NCI-H524 (cell line): ENCODE measurements at places on chromosomes 7 and 10.

DNA sequence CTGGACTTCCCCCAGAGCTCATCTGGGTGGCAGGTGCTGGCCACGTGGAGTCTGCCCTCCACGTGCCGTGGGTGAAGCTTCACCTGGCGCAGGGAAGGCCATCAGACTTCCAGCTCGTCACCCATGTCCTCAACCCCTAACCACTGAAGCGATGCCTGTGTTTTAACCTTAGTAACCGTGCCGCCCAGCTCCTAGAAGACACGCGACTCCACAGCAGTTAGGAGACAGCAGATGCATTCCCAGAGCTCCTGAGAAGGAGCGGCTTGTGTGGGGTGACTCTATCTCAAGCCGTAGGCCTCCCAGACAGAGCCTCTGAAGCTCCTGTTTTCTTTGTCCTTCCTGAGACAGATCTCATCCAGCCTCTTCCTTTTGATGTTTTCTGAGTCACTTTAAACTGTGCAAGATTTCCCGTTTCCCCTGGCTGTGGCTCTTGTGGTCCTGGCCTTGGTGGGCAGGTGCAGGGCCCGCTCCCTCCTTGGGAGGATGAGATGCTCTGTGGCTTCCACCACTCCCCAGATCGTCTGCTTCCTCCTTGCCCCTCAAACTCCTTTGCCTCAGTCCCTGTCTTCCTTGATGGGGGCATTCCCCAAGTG lies 41.4 kb upstream of the AP5Z1 start:
- no peak for DNase-seq

DNA sequence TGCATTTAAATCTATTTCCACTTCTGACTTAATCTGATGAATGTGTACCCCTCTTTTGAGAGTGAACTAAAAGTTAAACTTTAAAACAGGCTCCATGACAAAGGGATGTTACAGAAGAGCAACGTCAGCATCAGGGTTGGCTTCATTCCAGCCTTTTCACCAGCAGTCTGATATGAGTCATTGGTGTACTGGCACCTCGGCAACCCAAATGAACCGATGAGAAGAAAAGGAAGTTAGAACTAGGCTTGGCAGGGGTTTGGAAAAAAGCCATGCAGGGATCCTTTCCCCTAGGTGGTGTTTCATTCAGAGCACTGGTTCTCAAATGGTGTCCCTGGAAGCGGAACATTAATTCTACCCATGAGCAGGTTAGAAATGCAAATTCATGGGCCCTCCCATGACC lies 53.6 kb downstream of the SEC61G start:
- no peak for DNase-seq

DNA sequence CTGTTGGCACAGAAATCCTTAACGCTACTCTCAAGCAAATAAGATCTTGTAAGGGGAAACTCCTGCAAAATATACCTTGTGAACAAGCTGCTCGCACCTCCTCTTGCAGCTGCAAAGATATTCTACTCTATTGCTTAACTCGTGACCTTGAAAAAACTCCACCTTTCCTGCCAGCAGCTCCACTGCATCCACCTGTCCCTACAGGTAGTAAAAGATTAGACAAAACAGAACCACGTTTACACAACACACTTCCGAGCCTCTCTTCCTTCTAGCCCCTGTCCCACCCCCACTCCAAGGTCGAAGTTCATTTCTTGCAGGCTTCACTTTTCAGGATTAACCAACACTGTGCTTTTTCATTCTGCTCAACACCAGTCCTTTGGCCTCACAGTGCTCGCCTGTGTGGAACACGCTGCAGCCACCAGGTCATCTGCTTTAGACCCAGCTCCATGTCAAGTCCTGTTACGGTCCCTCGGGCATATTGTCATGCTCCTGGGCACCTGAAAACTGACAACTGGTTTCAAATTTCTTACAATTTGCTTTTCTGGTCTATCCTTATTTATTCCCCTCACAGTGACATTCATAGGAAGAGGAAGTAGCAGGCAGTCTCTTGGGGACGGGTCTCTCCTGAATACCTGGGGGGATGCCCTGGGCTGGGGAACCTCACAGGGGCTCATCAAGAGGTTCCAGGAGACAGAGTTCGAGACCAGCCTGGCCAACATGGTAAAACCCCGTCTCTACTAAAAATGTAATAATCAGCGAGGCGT lies 165.8 kb upstream of the KLF14 start:
- DNase-seq, result no peak

- DNase-seq, result no peak
Measured at GRCh38 chr7:43584195-43584586, 1.3 kb downstream of the STK17A start.

DNA sequence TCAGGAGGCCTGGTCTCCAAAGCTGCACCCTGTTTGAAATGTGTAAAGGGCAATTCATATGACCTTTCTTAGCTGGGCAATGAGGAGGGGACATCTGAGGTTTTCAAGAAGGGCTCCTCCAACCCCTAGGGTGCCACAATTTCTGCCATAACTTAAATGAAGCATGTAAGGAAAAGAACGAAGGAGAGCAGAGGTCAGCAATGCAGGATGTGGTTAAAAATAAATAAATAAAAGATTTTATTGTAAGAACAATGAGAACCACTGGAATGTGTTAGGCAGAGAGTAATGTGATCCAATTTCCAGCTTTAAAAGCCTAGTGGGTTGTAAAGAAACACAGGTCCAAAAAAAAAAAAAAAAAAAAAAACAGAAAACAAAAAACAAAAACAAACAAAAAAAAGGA lies 673.1 kb downstream of the TNS3 start:
- DNase-seq, result no peak

- DNase-seq, result no peak
Measured at GRCh38 chr10:30528429-30528786, 94.4 kb downstream of the MAP3K8 start.

DNA sequence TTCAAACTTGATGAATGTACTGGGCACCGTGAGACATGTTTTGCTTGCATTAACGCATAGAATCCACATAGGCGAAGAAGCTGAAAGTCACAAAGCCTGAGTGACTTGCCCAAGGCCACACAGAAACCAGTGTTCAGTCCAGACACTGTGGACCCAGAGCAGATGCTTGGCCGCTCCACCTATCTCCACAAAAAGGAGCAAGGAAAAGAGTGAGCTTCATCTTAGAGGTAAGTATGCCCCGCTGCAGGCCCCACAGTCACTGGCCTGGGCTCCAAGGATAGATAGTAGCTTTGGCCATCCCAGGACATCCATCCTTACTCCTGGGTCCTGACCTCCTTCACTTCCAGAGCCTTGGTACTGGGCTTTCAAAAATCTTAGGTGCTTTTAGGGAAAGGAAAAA lies 60.1 kb upstream of the SAMD8 start:
- no peak for DNase-seq

- no peak for DNase-seq
Measured at GRCh38 chr7:114901771-114902170, 20.1 kb upstream of the MDFIC start.

DNA sequence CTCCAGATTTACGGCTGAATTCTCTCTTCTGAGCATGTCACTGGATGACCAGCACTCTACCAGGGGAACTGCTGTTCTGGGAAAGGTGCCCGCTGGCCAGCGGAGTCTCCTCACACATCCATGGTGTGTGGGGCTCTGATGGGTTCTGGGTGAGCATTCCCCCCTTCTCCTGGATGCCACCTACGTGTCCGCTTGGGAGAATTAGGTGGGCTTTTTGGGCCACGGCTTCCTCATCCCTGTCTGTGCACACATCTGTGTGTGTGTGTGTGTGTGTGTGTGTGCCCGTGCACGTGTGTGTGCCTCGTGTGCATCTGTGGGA lies 163.0 kb downstream of the DNAJB6 start:
- no peak for DNase-seq
